ENCODE measurements at places on chromosomes 7 and 10.

DNA sequence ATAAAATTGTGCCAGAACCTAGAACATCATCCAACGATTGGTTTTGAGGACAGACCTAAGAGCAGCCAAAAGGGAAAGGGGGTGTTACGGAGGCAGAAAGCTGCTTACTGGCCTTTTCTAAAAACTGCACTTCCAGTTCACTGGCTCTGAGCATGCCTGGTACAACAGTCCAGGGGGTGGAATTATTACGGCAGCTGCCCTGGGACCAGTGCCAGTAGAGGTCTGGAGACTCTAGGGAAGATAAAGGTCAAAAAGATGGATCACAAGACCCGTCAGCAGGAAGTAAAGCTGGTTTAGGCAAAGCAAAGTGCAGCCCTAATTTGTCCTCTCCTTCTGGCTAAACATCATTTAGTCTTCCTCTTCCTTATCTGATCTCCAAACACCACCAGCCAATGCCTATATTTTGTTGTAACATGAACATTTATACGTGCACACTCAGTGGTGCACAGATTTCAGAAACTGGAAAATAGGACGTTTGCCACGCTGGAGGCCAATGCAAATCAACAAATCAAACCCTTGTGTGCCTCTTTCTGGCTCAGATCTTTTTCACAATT, 216.4 kb upstream of the DPP6 start:
- DNase-seq: no peak

DNA sequence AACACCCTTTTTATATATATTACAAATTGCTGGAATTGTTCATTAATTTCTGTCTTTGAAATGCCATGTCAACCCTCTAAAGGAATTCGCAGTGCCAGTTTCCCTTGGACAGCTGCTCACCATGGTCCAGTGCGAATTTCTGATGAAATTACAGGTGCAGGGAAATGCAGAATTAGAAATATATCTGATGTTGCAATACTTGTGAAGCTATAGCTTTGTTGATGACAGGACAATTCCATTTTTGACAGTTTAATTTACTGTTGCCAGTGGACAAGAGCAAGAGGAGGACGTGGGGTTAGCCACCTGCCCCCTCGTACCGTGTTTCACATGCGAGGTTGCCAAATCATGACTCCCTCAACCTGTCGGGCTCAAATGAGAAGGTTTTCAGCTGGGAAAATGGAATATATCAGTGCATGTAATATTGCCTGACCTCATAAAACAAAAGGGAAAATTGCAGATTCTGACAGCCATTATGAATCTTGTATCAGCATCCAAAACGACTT, 140.6 kb downstream of the MGMT start:
- DNase-seq: no peak

DNA sequence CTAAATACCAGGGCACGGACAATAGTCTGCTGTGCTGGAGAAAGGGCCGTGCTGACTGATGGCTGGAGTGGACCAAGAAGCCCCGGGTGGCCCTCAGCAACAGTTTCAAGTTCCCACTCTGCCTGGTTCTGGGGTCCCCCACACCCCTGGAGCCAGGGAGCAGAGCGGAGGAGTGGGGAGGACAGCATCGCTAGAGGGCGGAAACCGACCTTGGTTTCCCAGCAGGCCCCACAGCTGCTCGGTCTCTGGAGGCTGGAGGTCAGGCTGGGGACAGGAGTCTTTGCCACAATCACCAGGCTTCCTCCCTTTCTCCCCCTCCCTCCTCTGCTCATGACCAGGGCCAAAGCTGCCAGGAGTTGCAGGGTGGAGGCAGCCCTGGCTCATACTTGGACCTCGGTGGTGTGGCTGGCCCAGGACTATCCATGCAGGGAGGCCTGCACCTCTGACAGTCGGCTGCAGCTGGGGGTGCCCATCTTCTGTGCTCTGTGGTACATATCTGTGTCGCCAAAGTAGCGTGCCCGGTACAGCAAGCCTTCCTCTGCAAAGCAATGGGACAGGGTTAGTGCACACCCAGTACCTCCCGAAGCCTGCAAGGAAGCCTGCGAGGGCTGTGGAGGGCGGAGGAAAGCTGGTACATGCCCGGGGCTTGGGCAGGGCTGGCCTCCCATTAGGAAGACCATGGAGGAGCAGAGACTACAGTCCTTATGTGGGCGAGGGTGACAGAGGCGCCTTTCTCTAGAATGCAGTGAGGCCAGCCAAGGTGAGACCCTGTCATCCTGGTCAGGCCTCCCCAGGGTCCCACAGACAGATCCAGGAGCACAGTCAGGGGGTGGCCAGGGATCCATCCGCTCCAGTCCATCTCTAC, 19.1 kb downstream of the DNAJB12 start:
- DNase-seq: no peak

DNA sequence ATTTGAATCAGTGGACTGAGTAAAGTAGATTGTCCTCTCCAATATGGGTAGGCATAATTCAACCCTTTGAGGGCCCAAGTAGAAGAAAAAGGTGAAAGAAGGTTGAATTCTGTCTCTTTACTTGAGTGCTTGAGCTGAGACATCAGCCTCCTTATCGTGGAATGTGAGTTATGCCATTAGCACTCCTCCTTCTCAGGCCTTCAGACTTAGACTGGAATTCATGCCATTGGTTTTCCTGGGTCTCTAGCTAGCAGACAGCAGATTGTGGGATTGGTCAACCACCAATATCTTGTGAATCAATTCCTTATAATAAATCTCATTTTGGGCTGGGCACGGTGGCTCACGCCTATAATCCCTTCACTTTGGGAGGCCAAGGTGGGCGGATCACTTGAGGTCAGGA, 89.2 kb downstream of the CUL2 start:
- no peak for DNase-seq

DNA sequence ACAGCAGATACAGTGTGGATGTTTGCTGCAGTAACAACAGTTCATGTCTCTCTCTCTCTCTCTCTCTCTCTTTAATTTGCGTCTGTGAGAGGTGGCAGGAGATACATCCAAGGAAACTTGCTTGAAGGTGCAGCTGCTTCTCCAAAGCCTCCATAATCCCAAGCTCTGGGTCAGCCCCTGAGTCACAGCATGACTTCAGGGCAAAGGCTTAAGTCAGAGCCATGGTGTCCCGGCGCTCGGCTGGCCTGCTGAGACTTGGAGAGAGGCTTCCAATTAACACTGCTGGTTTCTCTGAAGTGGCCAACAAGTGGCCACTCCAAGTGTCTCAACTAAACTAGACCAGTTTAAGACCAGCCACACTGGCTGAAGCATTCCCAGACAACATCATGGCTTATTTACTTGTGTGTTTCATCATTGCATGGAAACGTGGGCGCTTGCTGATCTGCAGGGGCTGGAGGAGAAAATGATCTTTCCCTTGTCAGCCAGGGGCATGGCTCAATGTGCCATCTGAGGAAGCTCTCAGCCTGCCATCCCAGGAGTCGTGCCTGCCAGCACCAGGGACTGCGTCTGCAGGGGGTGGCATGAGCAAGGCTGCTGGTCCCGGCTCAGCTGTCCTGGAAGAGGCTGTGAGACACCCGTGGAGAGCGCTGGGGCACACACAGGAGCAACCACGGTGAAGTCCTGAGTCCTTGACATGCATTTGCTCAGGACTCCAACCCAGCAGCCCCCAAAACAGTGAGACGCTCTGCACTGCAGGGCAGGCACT, 254.2 kb downstream of the COBL start:
- no peak for DNase-seq

DNA sequence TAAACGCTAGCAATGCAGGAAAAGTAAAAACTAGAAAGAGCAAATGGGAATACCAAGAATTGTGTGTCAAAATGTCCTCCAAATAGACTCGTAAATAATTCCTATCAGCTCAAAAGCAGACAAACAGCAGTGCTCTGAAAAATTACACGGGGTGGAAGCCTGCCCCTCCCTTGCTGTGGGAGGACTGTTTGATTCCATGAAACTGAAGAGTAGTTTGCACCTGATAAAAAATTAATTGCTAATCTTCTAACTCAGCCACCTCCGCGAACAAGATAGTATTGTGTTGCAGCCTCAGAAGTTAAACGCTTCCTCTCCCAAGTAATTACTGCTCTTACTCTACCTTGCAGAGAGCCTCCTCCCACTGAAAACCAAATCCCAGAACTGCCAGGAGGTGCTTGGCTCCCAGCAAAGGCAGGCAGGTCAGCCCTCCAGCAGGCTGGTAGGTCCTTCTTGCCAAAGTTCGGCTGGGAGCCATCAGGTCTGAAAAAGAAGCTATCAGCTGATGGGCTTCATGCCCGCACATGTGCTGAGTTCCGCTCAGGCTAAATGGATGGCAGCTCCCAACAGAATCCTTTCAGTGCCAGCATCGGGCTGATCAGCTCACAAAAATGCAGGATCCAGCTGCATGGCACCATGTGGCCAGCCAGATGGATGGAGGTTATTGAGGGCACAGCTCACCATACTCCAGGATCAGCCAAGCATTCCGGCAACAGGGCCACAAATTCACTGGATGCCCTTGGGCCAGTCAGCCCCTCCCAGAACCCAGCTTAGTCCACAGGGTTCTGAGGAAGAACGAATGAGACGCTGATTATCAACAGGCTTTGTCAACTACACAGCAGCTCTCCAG, 37.1 kb downstream of the MAD1L1 start:
- DNase-seq: no peak
